ENCODE measurements at places on chromosomes 6 and 20.

DNA sequence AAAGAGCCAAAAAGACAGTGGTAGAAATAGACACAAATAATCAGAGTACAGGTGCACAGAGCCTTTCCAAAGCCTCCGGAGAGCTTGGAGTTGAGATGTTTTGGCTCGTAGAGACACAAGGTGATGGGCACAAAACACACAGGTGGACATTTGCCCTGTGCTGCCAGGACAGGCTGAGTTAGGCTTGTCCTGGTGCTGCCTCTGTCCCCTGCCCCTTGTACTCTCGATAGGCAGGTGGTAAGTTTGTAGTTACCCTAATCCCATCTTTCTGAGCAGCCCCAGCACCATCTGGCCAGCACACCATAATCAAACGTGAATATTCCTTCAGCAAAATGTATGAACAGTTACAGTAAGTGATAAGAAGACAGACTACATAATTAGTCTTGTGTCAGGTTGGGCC is 95.5 kb downstream of the FOXC1 start:
- DNase-seq, result no peak

DNA sequence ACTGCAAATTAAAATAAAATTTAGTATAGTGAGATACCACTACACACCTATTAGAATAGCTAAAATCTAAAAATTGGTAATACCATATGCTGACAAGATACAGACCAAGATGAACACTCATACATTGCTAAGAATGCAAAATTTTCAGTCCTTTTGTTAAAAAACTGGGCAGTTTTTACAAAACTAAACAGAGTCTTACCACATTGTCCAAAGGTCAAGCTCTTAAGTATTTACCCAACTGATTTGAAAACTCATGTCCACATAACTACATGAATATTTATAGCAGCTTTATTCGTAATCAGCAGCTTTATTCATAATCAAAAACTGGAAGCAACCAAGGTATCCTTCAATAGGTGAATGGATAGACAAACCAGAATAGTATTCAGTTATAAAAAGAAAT is 10.0 kb downstream of the POLR3F start:
- DNase-seq, result no peak

GRCh38 chr6:49416195-49416594 is 46.9 kb downstream of the MMUT start:
- no peak for DNase-seq

- DNase-seq, result no peak
These were observed 83.7 kb downstream of the RIN2 start for GRCh38 chr20:19841740-19842139.

DNA sequence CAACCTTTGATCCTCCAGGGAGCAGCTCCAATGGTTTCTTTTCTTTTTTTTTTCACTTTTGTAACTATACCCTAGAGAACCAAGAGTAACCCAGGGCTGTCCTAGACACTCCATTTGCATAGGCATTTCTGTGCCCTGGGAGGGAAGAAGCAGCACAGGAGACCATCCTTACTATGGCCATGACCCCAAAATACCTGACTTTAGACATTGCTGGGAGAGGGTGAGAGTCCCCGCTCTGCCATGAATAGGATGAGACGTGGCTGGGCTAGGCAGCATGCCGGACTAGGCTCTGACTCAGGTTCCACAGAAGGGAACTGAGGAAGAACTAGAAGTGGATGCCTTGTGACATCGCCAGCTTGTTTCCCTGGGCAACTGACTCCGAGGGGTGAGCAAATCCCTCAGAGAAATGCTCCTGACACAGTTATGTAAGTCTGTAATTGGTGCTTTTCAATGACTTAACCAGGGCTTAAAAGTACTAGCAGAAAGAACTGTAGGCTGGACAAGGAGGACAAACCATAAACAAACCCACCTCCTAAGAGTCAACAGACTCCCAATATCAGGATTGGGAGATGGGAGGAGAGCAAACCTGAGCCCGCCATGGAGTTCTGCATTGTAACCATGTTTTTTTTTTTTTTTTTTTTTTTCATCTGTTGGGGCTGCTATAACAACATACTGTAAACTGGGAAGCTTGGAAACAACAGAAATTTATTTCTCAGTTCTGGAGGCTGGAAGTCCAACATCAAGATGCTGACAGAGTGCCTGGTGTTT is 910 bp upstream of the ADTRP start:
- no peak for DNase-seq

DNA sequence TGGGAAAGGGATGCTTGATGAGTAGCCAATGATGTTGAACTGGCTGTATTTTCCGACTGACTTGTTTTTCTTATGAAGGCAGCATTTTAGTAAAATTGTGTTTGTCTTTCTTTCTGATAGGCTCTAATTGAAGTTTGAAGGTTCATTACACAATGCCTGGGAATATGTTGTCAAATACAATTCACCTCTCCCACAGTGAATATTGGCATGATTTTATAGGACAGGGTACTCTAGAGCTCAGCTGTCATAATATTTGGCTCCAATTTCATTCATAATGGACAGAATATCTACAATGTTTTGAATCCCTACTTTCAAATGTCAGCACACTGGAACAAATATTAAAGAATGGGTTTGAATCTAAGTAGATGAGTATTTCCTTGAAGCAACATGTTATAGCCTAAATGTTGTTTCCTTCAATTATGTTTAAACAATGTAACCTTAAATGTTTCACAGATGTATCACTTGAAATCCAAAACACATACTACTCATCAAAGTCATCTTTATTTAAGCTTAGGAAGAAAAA is 81.4 kb downstream of the LAMA2 start:
- DNase-seq, result no peak

DNA sequence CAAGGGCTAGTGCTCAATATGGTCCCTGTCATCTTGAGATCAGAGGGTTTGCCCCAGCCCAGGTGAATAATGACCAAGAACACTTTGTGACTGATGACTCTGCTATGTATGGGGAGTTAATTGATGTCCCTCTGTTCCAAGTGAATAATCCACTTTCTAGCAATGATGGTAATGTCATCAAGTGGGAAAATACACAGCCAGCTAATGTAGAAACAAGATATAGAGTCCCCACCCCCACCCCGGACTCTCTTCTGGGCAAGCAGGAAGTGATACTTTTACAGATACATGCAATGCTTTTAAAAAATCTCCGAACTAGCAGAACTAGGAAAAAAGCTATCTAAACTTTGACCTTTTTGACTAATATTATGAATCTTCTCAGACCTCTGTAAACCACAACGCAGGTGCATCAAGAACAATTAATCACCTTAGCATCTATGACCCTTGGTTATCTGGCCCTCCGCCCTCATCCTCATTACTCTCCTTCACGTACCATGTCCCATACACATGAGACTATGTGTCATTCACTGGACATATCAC is 30.5 kb downstream of the CNR1 start:
- DNase-seq, result no peak

DNA sequence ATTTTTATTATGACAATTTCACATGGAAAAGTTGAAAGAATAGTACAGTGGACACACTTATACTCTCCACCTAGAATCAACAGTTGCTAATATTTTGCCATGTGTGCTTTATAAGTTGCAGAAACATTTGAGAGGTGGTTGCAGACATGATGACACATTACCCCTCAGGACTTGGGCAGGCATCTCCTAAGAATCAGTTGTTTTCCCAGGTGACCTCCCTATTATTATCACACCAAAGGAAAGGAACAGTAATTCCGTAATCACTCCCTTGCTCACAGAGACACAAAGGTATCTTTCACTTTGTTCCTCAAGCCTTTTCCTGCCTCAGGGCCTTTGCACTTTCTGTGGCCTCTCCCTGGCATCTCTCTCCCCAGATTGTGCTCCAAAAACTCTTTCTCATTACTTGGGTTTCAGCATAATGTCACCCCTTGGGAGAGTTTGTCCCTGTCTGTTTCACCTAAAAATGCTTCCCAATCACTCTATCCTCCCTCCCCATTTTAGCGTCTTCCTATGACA is 5.9 kb upstream of the SULF2 start:
- DNase-seq, result no peak

DNA sequence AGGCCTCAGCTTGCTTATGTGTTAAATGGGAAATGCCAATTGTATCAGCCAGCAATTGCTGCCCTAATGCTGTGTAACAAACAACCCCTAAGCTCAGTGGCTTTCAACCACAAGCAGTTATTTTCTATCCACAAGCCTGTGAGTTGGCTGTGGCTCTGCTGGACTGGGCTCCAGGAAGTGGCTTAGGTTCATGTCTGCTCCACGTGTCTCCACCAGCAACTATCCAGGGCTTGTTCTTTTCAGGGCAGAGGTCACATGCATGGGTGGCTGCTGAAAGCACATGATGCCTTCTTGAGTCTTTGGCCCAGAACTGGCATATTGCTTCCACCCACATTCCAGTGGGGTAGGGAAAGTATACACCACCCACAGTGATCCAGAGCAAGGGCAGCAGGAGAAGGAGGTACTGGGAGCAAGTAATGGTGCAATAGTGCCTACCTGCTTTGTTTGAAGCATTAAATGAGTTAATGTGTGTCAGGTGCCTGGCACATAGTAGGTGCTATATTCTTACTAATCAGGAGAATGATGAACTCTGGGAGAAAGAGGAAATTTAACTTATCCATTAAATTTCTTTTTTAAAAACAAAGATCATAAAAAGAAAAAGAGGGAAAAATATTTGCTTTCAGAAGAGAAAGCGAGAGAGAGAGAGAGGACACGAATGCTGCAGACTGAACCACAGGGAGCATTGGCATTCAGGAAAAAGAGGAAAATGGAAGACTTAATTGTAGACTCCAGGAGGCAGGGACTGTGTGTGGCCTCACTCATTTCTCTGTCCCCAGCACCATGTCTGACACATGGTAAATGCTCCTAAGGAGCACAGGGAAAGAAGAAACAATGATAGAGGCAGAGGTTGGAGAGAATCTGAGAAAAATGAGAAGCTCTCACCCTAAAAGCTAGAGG is 25.2 kb upstream of the RNF24 start:
- no peak for DNase-seq

DNA sequence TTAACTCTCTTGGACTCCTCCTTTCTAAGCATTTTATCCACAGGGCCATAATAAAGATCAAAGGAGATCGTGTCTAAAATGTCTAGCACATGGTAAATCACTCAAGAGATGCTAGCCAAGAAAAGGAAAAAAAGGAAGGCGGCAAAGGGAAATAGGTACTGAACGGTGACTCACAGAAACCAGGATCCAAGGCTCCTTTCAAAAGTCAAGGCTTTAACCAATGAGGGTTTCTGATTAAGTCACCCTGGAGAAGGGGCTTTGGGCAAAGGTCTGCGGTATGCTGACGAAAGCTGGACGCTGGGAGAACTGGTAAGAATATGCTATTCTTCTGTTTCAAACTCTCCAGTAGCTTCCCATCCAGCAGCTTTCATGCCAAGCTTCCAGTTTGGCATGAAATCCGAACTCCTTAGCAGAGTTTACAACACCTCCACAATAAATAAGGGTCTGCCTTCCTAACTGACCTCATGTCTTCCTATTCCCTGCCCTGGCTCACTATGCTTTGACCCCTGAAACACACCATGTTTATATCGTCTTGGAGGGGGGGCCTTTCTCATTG is 1.0 kb downstream of the TOMM34 start:
- peak; percentile 28 for DNase-seq

GRCh38 chr6:131213501-131213990 is 78.3 kb downstream of the AKAP7 start:
- DNase-seq, result no peak

- DNase-seq, result no peak
These were observed 76.7 kb upstream of the LAMA2 start for GRCh38 chr6:128806261-128806660.

DNA sequence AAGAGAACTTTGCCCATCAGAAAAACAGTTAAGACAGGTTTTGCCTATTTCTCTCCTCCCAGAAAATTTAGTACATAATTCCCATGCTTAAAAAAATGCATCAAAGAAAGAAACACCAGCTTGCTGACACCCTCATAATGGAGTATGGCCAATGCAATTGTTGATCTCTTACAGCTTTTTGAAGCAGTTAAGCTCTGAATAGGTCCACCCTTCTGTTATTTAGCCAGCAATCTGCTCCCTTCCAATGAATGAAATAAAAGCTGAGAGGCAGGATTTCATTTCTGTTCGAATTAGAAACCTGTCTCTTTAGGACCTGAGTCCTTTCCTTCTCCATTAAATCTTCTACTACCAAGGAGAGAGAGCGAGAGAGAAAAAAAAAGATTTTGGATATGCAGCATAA is 288.7 kb downstream of the RNF144B start:
- no peak for DNase-seq

GRCh38 chr6:37257320-37257633 is 295 bp upstream of the TBC1D22B start:
- DNase-seq, result no peak

DNA sequence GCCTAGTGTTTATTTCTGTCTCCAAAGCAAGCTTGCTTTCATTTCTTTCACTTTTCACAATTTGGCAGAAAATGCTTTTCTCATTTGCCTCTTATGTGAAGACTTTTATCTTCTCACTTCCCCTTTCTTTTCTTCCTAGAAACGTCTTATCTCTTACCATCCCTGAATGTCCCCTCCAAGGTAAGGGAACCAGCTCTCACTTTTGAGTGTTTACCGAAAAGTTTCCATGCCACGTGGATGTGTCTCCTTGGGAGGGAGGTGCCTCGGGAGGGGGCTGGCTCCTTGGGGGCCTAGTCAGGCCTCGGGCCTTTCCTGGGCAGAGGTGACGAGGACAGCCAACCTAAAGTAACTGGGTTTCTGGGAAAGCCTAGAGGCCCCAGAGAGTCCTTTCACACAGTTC is 127.4 kb downstream of the CD24 start:
- DNase-seq, result no peak

GRCh38 chr20:59318803-59319202 is 18.4 kb downstream of the EDN3 start:
- DNase-seq, result no peak

DNA sequence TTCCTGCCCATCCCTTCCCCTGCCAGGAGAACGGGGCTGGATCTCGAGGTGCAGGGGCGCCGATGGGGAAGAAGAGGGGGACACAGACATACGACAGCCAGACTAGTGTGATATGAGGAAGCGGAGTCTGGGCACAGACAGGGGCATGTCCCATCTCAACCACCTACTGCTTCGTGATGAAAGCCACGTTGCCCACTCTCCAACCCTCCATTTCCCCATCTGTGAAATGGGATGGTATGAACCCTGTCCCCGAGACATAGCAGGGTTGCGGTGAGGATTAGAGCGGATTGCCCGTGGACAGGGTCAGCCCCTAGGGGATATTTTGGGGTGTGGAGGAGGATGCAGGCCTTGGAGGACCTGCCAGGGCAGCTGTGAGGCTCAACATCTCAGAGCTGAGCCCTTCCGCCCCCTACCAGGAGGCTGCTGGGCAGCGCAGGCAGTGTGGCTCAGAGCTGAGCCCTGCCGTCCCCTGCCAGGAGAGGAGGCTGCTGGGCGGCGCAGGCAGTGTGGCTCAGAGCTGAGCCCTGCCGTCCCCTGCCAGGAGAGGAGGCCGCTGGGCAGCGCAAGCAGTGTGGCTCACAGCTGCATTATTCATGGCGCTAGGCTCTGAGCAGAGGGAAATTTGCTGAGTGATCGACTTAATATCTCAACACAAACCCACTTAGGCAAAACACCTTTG is 71.7 kb downstream of the GRM4 start:
- no peak for DNase-seq

DNA sequence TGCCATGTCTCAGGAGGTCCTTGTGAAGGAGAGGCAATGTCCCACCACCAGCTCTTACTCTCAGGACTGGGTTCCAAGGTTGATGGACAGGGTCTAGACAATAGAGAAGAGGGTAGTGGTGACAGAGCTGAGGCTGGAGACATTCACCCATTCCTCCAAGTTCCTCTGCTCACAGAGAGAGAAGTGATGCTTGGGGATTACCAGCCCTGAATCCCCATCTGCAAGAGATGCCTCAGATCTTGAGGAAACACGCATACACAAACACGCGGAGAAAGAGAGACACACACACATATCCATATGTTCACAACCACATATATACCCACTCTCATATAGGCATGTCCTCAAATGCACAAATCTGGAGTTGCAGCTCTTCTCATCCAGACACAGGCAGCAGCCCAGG is 15.2 kb upstream of the CD83 start:
- DNase-seq, result no peak

- no peak for DNase-seq
These were observed 14.5 kb downstream of the CD109 start for GRCh38 chr6:73710470-73710869.
